OCI-LY7 (cell line): ENCODE measurements at places on chromosomes 3 and 15.

DNA sequence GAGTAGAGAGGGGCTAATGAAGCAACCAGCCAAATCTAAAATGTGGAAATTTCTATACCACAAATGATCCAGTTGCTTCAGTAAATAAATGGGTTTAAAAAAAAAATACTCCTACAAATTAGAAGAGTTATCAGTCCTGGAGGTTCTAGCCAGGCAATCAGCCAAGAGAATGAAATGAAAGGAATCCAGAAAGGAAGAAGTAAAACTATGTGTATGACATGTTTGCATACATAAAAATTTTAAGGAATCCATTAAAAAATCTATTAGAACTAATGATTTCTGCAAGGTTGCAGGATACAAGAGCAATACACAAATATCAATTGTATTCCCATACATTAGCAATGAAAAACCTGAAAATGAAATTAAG, 9.6 kb downstream of the MESP2 start:
- DNase-seq, result no peak

- no peak for DNase-seq
These were observed 98.3 kb downstream of the ANO10 start for GRCh38 chr3:43523454-43524053.

DNA sequence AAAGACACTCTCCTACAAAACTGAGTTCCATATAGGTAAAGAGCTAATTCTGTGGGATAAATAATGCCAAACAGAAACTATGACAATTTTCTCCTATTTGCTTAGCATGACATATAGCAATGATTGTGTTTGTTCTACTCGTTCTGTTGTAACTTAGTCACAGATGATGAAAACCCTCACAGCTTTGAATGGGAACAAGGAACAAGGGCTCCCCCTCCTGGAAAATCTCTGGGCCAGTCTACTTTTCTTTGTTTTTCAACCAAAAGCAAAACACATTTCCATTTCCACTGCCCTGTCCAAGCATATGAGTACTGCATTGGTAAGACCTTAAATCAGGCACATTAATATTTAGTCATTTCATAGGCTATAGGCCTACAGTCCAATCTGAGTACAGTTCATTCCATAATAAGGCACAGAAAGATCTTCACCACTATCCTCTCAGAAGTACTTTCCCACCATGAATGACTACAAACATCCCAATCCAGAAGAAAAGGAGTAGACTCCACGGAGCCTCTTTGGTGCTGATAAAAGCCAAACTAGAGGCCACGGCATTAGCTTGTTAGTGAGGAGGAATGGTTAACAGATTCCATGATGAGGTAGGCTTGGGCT, 67.1 kb downstream of the ATP8B4 start:
- DNase-seq, result peak; percentile 11

DNA sequence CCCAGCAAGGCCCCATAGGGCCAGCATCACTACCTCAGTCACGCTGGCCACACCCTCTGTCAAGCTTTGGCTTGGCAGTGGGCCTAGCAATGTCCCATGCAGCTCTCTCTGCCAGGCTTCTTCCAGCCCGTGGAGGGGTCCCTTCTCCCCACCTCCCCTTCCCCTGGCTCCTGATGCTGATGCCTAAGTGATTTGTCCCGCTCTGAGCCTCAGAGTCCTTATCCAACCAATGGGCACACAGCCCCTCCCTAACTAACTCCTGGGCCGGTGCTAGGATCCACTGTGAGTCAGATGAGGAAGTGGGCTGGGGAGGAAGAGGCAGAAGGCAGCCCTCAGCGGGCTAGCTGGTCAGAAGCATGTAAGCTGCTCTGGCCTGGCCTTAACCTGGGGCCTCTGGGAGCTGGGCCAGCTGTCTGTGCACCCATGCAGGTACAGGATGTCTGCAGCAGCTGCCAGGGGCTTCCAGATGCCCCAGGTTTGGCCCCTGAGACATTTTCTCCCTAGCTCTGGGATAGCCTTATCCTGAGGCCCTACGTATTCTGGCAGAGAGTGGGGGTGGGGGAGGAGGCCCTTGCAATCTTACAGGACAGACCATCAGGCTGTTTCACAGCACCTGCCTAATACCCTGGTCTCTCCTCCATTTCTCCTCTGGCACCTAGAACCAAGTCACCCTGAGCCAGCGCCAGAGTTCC, 740 bp upstream of the ZBTB47 start:
- peak; percentile 42 for DNase-seq

- no peak for DNase-seq
These were observed 20.1 kb downstream of the FBXO22 start for GRCh38 chr15:75923756-75924155.

DNA sequence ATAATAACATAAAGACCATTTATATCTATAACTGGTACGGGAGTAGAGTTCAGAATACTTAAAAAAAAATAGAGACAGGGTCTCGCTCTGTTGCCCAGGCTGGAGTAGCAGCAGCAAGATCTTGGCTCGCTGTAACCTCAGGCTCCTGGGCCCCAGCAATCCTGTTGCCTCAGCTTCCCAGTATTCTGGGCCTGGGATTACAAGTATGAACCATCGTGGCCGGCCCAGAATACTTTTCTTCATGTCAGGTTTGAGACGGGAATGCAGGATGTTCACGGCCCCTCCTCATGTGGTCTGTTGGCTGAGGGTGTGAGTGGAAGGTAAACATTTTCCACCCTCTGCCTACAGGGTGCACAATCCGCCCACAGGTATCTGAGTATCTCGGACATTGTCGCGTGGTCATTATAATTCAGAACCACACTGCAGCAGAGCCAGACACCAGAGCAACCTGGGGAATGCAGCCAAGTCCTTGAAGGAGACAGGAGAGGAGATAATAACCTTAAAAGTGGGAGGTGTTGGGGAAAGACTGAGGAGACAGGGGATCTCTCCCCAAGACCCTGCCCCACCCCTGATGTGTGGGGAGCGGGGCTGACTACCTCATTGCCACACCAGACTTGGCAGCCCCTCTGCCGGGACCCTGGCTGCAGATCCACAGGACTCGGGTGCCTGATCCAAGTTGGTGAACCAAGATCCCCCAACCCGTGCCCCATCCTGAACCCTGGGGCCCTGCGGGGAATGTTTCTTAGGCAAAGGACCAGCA, 106.8 kb downstream of the ADCY5 start:
- DNase-seq, result no peak

- DNase-seq, result no peak
These were observed 13.7 kb upstream of the STRIT1 start for GRCh38 chr3:155307183-155307582.

DNA sequence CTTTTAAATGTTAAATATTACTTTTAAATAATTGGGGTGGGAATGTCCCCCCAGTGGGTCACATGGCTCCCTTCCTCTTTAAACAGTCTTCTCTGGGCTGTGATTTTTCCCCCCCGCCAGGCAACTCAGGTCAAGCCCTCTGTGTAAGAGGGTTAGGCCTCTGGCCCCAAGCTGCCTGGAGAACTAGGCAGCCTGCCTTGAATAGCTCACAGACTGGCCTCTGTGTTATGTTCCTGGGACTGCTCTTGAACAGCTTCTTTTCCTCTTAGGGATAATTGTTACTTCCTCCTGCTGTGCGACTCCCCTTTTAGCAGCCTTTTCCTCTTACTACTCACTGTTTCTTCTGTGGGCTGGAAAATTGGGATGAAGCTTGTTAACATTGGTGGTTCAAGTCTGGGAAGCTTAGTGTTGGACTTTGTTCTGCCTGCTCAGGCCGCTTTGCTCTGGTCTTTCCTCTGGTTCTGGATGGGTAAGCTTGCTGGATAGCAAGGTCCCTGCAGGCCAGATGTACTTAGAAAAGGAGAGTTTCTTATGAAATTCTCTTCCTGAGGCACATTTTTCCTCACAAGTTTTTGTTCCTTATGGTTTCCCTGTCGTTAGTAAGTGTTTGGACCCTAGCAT, 2.2 kb downstream of the TEX264 start:
- no peak for DNase-seq

DNA sequence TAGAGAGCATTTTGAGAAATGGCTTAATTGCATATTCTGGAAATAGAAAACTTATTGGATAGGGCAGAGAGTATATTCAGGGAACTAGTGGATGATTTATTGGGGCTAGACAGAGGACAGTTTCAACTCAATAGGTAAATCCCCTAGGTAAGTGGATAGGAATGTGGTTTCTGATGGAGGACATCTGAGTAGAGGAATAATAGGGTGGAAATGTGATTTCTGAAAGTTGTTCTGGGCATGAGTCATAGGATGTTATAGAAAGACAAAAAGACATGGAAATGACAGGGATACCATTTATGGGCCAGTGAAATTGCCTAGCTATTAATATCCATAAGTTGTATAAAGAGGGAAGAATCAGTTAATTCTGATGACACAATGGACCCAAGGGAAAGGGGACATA, 563.3 kb upstream of the GOLIM4 start:
- no peak for DNase-seq

DNA sequence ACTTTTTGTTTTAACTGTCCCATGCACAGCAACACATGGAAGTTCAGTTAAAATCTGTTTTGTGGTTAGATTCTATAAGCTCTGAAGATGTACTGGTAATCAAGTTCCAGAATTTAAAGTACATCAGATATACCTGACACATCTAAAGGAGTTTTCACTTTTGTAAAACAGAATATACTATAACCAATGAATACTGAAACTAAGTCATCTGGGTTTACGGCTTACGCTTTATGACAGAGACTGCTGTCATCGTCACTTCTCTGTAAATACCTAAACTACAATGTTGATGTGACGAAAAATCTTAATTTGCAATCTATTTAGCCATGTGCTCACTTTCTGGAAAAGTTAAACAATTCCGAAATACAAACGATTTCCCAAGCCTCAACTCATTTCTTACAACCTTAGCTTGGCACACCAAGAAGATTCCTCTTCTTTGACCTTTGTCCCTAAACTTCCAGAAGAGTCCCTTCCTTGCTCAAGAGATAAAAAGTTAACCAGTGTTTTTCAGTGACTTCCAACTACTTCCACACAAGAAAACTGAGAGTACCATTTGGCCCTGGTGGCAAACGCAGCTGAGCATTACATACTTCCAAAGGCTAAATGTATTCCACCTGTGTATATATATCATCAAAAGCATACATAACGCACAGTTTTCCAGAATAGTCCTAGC, 56.8 kb upstream of the NEK10 start:
- no peak for DNase-seq

GRCh38 chr3:98900265-98901118, 1.0 kb downstream of the DCBLD2 start:
- peak; percentile 48 for DNase-seq

- DNase-seq, result no peak
These were observed 824.6 kb upstream of the SEMA6D start for GRCh38 chr15:46892621-46893160.
